ENCODE measurements at places on chromosomes 3 and 15.

DNA sequence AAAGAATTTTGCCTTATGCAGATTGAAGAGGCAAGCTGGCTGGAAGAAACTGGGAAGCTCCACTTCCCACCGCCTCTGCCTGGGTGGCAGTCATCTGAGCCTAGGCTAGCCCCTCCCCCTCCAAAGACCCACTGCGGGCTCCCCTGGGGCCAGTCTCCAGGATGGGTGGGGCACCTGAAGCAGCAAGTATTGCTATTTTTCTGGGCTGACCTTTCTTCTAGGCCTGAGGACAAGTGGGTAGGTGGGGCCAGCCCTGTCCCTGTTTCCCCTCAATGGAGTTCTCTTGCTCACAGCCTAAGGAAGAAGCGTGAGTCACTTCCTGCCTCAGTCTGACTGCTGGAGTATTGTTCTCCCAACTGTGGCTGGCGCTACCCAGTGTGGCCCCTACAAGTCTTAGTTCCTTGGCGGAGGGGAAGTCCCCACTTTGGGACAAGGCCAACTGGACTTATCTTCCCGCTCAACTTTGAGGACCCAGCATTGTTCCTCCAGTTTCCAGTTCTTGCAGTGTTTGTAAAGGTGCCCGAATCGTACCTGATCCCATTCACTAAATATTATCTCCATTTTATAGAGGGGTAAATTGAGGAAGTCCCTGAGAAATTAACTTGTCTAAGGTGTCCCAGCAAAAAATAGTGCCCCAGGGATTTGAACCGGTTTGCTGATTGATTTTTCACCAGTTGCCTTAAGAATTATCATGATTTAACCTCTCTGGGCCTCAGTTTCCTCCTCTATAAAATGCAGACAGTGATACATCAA lies 1.4 kb downstream of the FURIN start:
- DNase-seq = peak; percentile 70

GRCh38 chr3:106022913-106023312 lies 154.1 kb upstream of the CBLB start:
- no peak for DNase-seq

DNA sequence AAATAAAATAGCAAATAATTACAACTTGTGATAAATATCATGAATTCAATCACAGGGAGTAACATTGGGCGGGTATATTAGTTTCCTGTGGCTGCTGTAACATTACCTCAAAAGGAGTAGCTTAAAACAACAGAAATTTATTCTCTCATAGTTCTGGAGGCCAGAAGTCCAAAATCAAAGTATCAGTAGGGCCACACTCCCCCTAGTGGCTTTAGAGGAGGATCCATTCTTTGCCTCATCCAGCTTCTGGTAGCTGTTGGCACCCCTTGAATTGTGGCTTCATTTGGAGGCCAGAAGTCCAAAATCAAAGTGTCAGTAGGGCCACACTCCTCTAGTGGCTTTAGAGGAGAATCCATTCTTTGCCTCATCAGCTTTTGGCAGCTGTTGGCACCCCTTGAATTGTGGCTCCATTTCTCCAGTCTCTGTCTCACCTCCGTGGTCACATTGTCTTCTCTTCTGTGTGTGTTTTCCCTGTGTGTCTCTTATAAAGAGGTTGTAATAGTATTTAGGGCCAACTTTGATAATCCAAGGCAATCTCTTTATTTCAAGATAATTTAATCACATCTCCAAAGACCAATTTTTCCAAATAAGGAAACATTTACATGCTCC lies 3.1 kb upstream of the CFAP20DC start:
- DNase-seq = no peak

- DNase-seq = no peak
Measured at GRCh38 chr3:19384868-19385267, 236.6 kb downstream of the KCNH8 start.

DNA sequence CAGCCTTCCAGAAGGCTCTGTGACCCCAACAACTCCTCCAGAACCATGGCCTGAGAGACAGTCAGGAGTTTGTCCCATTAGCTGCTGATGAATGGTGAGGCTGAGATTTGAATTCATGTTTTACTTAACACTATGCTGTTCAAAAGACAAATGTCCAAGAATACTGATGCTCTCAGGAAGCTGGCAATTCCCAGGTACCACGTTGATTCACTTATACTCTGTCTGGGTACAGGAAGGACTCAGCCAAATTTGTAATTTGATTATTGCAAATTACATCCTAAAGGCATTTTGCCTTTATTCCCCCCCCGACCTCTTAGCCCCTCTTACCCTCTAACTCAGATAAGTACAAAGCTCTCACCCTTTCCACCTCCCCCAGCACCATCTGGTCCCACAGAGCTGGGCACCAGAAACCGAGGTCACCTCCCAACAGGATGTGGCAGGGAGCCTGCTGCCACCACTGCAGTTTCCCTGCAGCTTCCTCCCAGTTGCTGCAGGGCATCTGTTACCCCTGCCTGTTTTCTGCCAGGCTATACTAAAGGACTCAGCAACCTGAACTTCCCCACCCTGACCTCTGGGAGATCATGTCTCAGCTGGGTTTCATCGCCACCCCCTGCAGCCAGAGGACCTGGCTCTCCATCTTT lies 33.6 kb downstream of the EAF1 start:
- peak; percentile 28 for DNase-seq

DNA sequence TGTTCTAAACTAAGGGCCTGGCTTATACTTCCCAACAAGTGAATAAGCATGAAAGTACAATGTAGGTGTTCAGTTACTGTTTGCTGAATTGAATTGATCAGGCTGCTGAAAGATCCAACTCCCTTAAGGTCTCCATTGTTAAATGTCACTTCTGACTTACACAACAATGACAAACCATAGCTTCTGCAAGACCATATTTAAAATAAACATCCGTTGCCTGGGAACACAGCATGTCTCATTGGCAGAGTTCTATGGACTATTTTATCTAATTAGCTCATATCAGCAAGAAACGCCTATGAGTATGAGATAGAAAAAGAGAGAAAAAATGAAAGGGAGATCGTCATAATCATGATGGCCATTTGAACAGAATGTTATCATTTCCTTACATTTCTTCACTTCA lies 605.4 kb downstream of the FGF12 start:
- no peak for DNase-seq

DNA sequence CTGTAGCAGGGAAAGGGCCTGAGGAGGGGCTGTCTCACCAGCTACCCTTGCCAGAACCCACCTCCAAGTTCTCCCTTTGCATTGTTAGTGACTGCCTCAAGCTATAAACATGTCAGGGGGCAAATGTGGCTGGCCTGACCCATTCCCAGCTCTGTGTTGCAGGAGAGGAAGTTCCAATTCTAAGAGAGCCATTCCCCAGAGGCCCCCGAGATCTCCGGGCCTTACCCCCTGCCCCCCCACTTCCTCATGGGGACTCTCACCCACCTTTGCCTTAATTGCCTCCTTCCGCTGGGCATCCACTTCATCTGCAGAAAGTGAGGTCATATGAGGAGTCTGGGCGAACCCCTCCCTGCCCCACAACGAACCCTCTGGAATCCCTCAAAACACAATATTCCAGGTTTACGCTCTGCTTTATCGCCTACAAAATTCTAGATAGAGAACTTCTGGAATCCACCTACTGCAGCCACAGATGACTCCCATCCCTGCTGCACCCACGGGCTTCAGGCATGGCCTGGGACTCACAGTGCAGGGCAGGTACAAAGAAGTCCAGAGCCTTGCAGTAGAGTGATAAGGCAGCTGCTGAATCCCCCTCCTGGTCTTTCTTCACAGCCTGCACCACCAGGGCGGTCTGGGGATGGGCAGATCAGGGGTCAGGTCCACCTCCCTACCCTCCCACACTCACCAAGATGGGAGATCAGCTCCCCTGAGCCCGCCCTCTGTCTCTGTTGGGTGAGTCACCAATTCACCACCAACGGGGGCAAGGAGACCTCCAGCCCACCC lies 4.0 kb downstream of the ULK3 start:
- no peak for DNase-seq

- no peak for DNase-seq
Measured at GRCh38 chr3:10816019-10816862, at the start of gene SLC6A11. SLC6A11 (plus strand) TSS chr3:10816228; CDS start chr3:10816266, 38 bp downstream.

DNA sequence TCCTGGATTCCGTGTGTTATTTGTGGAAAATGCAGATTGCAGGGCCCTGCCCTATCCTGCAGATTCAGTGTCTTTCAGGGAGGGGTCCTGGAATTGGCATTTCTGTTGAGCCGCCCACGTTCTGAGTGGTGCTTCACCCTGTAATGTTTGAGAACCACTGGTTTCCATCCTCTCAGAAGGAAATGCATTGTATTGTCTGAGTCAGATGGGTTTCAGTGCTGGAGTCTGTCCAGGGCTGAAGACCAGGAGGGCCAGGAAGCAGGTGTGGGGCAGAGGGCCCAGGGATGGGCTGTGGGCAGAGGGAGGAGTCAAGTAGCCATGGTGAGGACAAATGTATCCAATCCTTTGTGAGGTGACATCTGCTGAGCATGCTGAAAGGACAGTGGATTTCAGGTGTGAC lies 123.8 kb downstream of the SV2B start:
- no peak for DNase-seq

- no peak for DNase-seq
Measured at GRCh38 chr15:96774216-96774615, 443.7 kb downstream of the NR2F2 start.

DNA sequence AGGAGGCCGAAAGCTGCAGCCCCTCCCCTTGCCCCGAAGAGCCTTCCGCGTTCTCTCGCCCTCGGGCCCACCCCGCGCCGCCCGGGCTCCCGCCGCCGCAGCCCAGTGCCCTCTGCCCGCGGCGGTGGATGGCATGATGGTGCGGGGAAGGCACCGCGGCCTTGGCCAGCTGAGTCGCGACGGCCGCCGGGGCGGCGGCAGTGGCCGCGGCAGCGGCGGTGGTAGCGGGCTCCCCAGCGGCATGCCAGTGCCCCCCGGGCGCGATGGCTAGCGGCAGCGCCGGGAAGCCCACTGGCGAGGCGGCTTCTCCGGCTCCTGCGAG lies 1.2 kb downstream of the TLNRD1 start:
- no peak for DNase-seq

- no peak for DNase-seq
Measured at GRCh38 chr3:74463515-74463914, 150.9 kb downstream of the CNTN3 start.

DNA sequence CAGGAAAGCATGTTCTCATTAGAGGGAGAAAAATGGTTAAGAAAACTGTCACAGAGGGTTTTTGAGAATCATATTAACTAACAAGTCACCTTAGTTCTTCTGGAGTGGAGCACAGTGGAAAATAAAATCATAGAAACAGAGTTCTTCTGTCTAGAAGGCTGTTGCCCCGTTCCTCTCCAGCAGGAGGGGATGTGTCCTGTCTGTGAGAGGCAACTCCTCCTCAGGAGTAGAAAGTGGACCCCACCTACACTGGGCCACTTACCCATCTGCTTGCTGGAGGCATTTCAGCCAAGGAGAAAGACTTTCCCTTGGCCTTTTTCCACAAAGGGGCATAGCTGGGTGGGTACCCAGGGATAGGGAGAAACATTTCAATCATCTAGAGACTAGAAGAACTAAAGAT lies 106.6 kb downstream of the SSR3 start:
- peak; percentile 12 for DNase-seq

DNA sequence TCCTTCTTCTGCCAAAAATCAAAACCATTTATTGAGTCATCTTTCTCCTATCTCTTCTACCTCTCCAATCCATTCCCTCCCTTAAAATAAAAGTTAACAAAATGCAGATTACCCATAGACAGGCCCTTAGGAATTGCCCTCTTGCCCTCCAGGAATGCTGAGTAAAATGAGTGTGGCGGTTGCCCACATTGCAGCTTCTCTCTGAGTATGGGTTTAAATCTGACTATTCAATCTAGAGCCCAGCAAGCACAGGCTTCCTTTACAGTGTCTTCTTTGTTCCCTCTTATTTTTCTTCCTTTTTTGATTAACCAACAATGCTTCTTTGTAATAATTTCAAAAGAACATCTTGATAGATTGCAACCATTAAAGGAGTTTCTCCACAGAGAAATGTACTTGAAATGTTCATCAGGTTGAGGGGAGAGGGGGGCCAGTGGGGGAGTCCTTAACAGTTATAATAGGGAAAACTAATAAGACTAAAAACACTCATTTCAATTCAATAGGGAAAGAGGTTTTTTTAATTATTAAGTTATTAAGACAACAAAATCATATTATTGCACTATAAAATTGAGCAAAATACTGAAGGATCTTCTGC lies 135.3 kb upstream of the LMCD1 start:
- no peak for DNase-seq

GRCh38 chr15:70528270-70528706 lies 235.1 kb downstream of the UACA start:
- peak; percentile 60 for DNase-seq

DNA sequence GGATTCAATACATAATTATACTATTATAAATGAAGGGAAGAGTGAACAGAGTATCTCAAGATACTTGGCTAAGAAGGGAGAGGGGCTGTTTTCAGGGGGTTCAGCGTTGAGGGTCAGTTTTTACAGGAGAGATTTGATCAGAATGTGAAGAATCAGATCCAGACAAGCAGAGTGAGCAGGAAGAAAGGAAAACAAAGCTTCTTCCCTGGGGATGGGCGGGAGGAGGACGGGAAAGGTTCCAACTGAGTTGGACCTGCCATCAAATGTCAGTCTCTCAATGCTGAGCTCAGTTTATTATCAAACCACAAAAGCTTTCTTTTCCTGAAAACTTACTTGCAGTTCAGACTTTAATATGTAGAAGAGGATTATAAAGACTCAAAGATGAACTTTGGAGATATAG lies 6.0 kb upstream of the MELTF start:
- DNase-seq = no peak

GRCh38 chr3:192914848-192915247 lies 2.8 kb downstream of the MB21D2 start:
- DNase-seq = no peak

GRCh38 chr3:190031887-190032752 lies 88.6 kb downstream of the P3H2 start:
- DNase-seq = no peak

GRCh38 chr3:96022676-96023075 lies 791.7 kb upstream of the EPHA6 start:
- DNase-seq = no peak

DNA sequence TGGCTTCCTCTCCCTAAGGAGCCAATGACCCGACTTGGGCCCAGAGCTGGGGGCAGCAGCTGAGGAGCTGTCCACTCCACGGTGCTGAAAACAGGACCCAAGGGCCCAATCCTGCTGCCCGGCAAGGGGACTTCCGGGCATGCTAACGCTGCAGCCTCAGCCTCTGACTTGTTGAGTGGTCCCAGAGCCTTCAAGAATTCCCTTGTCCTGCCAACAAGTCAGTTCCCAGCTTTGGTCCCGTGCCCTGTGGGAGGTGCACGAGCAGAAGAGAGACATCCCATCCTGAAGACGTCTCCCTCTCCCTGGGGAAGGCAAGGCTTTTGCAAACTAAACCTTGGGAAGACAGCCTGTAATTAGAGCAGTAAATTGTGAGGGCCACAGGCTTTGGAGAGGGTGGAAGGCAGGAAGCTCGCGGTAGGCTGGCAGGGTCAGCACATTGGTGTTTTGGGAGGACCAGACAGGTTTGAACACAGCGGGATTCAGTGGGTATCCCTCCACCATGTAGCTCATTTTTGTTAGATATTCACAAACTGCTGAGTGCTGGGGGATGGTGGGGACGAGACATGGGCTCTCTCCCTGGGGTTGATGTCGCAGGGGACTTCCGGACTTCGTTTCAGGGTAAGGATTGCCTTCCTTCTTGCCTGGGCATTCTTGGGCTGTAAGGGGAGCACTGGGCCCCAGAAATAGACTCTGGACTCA lies 29.8 kb upstream of the PRR23E start:
- DNase-seq = no peak
